ENCODE measurements at places on chromosomes 3 and 15.

DNA sequence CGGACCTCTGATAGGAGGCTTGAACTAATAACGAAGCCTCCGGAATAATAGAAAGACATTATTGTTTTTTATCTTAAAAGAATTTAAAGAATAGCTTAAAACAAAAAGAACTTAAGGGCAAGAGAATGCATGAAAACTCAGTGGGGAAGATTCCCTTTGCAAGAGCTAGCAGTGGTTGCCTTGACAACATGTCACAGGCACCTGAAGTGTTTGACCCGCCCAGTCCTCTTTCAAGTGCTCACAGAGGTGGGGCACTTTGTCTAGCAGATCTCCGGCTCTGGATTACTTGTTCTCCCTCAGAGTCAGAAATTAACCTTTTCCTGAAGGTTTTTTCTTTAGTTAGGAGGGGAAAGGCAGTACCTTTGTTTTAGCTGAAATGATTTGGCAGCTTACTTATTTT lies 37.8 kb downstream of the LARS2 start:
- DNase-seq = no peak

- no peak for DNase-seq
These were observed 258.5 kb downstream of the KCNMB2 start for GRCh38 chr3:178794711-178795110.

DNA sequence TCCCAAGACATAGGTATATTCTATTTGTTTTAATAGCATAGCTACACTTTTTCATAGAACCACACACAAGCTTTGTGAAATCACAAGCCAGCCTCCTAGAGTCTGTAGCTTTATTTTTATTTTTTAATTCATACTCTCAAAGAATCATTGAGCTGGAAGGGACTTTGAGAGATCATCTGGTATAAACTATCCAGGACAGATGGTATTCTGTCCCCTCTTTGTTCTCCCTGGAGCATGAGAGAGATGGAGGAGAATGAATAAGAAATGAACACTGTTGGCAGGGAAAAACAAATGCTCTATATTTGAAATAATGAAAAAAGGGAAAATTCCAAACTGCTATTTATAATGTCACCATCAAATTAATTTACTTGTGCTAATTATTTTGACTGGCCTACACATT lies 338.7 kb upstream of the IL12A start:
- DNase-seq = no peak

DNA sequence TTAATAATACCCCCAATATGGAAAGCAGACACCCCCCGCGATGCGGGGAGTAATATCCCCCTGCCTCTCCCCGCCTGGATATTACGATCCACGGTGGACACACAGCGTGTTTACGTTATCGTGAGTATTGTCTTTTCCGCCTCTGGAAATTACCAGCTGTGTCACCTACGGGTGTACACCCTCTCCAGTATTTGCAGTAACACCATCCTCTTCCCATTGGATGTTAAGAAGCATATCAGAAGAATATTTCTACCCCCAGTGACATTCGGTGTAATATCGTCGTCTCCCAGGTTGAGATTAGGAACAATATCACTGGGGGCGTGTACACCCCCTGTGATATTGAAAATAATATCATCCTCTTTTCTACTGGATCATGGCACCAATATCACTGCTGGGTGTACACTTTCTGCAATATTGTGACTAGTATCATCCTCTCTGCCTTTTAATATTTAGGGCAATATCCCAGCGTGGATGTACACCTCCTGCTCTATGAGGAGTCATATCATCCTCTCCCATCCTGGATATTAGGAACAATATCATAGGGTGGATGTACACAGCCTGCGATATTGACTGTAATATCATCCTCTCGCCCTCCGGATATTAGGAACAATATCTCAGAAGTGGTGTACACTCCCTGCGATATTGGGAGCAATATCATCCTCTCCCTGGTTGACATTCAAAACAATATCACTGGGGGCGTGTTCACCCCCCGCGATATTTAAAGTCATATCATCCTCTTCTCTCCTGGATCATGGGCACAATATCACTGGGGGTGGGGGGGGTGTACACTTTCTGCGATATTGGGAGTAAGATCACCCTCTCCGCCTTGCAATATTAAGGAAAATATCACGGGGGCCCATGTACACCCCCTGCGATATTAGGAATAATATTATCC lies 20.3 kb upstream of the BMF start:
- no peak for DNase-seq

DNA sequence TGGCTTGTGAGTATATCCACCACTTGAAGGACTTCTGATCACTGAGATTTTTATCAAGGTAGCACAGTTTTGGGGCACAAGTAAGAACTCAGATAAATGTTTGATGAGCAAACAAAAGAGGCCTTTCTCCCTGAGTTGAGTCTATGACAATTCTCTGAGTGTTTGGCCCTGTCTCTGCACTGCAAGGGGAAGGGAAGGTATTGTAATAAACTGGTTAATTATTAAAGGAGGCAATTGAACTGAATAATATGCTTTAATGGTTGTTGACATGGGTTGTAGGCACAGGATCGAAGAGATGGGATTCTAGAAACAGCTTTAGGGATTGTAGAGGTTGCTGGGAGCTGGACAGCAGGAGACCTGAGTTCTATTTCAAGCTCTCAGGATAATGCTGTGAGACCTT lies 95.0 kb upstream of the MRPL3 start:
- DNase-seq = no peak

- no peak for DNase-seq
These were observed 3.4 kb downstream of the GHSR start for GRCh38 chr3:172444821-172445220.
